ENCODE measurements at places on chromosomes 7 and 10.

GRCh38 chr7:5083311-5083711 lies 37.7 kb downstream of the RBAK start:
- no peak for DNase-seq

DNA sequence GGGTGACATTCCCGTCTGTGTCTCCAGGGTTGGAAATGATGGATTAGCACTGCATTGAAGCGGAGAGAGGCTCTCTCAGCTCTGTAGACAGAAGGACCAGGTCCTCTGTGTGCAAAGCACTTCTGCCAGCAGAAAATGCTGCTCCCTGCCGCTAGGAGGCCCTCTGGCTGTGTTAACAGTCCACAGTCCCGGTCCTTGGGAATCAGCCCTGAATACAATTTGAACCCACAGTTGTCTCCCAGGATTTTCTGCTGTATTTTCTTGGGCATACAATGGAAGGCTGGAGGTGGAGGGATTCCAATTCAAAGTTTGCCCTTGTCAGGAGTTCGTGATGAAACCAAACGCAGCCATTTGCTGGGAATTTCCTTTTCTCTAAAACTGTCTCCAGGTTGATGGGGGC lies 205.2 kb downstream of the GLRX3 start:
- DNase-seq, result no peak

GRCh38 chr10:78756604-78757343 lies 312.0 kb upstream of the ZMIZ1 start:
- DNase-seq, result no peak

DNA sequence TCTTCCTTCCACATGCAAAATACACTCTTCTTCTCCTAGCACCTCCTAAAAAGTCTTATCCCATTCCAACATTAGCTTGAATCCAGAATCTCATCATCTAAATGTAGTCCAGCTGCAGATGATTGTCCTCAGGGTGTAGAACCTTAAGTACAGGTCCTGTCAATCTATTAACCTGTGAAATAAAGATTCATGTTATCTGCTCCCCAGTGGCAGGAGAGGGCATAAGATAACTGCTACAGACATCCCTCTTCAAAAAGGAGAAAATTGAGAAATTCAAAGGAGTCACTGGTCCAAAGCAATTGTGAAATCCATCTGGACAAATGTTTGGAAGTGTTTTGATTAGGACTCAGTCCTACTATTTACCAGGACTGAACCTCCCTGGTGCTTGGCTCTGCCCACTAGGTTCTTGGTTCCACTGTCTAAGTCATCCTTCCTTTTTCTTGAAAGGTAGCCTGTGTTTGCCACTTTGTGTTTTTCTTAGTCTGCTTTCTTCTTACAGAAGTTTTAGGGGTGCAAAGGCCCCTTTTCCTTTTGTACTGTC lies 96.2 kb downstream of the ADD3 start:
- no peak for DNase-seq

DNA sequence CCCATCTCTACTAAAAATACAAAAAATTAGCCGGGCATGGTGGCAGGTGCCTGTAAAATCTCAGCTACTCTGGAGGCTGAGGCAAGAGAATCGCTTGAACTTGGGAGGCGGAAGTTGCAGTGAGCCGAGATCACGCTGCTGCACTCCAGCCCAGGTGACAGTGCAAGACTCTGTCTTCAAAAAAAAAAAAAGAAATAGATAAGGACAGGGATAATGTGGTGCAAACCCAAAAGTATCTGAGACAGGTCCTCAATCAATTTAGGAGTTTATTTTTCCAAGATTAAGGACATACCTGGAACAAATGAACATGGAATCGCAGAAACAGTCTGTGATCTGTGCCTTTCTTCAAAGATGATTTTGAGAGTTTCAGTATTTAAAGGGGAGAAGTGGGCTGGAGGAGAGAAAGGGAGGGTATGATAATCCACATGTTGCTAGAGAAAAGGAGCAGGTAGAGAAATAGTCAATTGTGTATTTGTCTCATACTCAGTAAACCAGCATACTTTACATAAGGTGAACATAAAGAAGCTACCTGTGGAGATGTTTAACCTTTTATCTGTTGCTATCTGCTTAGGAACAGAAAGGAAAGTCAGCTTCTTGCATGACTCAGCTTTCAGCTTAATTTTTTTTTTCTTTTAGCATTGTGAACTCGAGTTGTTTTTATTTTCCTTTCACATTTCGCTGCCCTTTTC lies 4.9 kb upstream of the MTPN start:
- DNase-seq, result no peak

DNA sequence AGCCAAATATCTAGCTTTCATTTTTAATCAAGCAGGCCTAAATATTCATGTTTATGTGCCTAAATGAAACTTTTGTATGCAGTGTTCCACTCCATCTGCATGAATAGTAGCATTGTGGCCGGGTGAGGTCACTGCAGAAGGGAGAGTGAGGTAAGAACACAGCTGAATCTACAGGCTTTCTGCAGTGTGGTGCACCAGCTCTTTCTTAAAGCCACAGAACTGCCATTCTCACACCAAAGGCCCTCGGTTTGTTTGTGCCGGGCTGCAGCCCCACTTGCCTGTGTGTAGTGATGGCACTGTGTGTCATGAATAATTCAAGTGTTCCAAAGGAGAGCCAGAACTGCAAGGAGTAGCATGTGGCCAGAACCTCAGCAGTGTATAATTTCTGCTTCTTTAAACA lies 204.1 kb downstream of the TRIL start:
- no peak for DNase-seq

- peak; percentile 14 for DNase-seq
These were observed 86.1 kb upstream of the DNAJB6 start for GRCh38 chr7:157250605-157251228.

DNA sequence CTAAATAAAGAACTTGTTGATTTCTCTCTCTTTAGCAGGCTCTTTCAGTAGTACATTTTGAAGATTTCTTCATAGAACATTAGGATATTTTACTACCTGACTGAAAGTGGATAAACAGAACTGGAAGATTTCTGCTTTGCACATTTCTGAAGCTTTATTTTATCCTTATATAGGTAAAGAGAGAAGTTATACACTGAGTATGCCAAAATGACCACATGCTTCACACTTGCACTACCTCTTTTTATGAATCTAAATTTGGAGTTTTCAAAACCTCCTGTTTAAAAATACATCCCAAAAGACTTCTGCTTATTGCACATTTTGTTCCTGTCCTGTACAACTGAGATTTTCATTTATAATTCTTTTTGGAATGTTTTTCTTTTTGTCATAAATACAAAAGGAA lies 197.4 kb upstream of the PRPS1L1 start:
- DNase-seq, result no peak

- no peak for DNase-seq
These were observed 38.6 kb upstream of the TNKS2 start for GRCh38 chr10:91759581-91759986.

DNA sequence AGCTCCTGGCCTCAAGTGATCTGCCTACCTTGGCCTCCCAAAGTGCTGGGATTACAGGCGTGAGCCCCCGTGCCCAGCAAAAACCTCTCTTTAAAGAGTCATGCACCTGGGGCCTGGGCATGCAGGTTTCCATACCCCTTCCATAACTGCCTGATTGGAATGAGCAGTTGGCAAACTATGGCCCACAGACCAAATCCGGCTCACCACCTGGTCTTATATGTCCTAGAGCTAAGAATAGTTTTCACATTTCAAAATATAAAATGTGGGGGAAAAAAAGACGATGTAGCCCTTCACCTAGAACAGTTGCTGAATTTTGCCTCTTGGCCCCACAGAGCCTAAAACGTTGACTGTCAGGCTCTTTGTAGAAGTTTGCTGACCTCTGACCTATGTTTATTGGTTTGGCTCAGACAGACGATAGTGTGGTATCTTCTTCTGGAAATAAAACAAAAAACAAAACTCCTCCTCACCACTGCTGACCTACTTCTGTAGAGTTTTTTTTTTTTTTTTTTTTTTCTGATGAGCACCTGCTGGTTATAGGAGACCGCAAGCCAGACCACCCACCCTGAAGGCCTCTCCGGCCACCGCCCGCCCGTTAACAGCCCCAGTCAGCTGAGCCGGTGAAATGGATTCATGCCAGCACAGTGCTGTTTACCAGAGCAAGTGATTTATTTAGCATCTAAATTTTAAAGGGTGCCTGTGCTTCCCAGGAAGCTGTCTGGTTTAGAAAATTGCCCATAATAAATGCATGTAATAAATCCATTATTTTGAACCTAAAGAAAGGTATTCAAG lies 33.5 kb upstream of the SFRP5 start:
- DNase-seq, result no peak

GRCh38 chr10:19629567-19629966 lies 186.7 kb upstream of the PLXDC2 start:
- no peak for DNase-seq

- DNase-seq, result no peak
These were observed 72.8 kb upstream of the GLCCI1 start for GRCh38 chr7:7895754-7896153.
